Activated CD8-positive, alpha-beta memory T cell treated with anti-CD3 and anti-CD28 coated beads for 4 hours (primary cell): ENCODE measurements at places on chromosomes 5 and 9.

- no peak for DNase-seq
Observed at GRCh38 chr5:88673253-88674105, 209.5 kb downstream of the MEF2C start.

DNA sequence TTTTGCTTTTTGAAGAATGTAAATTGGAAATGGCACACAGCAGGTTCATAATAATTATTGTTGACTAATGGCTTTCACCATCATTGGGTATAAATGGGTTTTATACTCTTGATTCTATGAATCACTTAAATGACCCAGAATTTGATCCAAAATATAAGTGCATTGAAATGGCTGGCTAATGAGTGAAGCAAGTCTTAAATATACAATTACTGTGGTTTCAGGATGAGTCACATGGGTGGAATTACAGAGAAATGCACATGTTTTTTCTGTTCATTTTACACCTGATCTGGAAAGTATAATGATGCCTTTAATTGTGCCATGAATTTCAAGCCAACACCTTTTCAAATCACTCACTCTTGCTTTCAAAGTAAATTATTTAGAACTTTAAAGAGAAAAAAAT is 380.8 kb upstream of the CD180 start:
- no peak for DNase-seq

DNA sequence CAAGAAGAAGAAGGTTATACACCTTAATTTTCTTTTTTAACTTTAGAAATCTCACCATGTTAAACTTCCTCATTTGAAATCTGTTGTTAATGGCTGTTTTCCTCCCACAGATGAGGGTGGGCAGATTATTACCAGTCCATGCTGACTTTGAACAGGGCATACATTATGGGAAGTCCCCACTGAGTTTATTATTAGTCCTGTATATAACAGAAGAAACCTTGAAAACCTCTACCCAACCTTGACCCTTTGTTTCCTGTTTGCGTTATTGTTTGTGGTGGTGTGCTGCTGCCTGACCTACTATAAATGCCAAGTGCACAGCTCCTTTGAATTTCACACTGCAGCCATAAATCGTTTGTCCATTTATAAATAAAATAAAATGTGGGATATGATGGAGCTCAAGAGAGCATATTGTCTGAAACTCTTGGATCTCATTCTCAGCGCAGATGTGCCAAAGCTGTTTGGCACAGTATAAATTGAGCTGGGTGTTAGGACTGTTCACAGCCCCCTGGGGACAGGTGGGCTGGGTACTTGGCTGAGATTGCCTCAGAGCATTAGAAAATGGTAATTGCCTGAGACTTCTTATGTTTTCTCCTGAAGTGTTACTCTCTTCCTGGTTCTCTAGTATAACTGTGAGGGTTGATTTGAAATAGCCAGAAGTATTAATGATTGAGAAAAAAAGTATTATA is 139.6 kb downstream of the SPATA31D1 start:
- DNase-seq = no peak

DNA sequence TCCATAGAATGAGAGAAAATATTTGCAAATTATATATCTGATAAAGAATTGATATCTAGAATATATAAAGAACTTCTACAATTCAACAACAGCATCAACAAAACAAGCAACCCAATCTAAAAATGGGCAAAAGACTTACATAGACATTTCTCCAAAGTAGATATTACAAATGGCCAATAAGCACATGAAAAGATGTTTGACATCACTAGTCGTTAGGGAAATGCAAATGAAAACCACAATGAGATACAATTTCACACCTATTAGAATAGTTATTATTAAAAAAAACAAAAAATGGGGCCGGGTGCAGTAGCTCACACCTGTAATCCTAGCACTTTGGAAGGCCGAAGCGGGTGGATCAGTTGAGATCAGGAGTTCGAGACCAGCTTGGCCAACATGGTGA is 24.4 kb downstream of the CATSPER3 start:
- DNase-seq = no peak

GRCh38 chr5:147452165-147452811 is 57.6 kb downstream of the DPYSL3 start:
- DNase-seq = no peak

DNA sequence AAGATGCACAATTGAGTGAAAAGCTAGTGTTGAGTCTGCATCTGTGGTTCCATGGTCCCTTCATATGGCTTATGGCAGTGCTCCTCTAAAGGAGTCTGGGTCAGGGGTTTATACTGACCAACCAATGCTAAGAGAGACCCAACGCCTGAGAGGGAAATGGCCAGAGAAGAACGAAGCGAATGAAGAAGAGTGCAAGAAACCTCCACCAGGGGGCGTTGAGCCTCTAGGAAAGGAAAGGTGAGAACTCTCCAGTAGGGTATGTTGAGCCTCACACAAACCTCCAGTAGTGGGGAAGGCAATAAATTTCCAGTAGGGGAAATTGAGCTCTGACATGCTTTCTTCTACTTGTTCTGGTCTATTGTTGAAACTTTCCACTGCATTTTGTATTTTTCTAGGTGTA is 470.6 kb downstream of the PRDM9 start:
- DNase-seq = no peak

- DNase-seq = no peak
Observed at GRCh38 chr5:94461131-94461530, 157.3 kb downstream of the KIAA0825 start.

DNA sequence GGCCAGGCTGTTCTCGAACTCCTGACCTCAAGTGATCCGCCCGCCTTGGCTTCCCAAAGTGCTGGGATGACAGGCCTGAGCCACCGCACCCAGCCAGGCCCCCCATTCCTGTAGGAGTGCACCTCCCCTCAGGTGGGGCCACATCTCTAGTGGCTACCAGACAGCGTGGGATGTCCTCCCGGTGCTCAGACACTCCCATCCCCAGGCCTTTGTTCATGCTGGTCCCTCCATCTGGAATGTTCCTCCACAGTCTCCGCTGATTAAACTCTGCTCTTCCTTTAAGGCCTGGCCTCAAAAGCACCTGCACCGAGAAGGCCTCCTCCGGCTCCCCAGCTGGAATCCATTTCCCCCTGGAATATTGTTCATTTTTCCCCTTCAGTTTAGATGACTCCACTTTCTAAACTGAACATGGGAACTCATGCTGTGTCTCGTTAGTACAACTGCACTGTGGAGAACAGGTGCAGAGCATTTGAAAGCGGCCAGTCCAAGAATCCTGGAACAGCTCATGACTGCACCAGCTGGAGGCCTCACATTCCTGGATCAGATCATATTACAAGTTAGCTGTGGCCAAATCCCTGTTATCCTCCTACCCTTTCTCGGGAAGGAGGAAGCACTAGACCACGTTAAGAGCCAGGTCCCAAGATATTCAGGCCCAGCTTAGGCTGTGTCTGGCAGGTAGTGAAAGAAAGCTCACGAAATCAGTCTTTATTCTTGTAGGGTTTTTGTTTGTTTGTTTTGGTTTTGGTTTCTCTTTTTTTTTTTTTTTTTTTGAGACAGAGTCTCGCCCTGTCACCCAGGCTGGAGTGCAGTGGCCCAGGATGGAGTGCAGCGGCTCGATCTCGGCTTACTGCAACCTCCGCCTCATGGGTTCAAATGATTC is 10.8 kb upstream of the PRRC2B start:
- DNase-seq = no peak

- DNase-seq = no peak
Observed at GRCh38 chr9:34291023-34291422, 38.0 kb downstream of the KIF24 start.

GRCh38 chr5:58933891-58934628 is 351.2 kb downstream of the RAB3C start:
- peak; percentile 1 for DNase-seq
